GM12878 (cell line): ENCODE measurements at places on chromosomes 2 and 18. TPM values are rescaled to one million over a fixed set of nuclear protein-coding genes. Genes with fewer than 3 reads are reported as not detected.

DNA sequence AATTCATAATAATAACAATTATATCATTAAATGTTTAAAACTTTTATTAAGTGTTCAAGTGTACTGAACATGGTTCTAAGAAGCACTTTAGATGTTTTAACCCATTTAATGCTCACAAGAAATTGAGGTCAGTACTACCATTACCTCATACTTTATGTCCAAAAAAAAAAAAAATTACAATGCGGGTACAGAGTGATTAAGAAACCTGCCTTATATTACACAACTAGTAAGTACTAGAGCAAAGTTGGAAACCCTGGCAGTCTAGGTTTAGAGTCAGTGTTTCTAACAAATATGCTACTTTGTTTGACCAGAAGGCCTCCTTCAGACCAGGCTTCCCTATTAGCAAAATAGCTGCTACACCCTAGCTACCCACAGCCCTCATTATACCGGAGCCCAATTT is 28.5 kb downstream of the PLEKHM3 start:
- no peak for DNase-seq

DNA sequence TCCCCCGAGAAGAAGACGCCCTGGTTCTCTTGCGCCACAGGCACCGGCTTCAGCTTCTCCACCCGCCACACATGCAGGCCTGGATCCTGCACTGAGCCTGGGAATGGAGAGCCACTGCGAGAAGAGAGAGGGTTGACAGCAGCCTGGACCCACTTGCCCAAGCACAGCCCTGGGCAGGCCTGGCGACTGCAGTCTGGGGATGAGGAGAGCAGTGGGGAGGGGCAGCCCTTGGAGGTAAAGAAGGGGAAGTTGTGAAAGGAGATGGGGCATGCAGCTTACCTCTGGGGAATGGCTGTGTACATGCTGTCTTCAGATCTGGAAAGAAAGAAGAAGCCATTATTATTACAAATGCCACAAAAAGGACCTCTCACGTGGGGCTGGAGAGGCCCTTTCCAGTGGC is 8.3 kb downstream of the CAPG start:
- no peak for DNase-seq

GRCh38 chr2:119711352-119711751 is 32.4 kb downstream of the TMEM177 start:
- no peak for DNase-seq

The EHD3 gene
- 7.4 and 8.1 TPM in 2 replicates for polyA plus RNA-seq

DNA sequence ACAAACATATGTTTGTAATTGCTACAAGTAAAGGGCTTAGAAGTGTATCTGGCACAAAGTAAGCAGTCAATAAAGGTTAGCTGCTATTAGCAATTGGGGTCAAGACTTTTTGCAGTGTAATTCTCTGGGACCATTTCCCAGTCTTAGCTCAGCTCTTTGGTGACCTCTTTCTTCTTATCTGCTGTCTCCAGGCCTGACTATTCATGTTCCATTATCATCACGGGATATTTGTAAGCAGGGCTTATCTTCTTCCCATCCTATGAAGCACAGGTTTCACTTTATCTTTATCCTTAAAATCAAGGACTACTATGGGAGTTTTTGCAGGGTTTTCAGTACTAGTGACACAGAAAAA is 131.7 kb downstream of the DOCK10 start:
- no peak for DNase-seq

DNA sequence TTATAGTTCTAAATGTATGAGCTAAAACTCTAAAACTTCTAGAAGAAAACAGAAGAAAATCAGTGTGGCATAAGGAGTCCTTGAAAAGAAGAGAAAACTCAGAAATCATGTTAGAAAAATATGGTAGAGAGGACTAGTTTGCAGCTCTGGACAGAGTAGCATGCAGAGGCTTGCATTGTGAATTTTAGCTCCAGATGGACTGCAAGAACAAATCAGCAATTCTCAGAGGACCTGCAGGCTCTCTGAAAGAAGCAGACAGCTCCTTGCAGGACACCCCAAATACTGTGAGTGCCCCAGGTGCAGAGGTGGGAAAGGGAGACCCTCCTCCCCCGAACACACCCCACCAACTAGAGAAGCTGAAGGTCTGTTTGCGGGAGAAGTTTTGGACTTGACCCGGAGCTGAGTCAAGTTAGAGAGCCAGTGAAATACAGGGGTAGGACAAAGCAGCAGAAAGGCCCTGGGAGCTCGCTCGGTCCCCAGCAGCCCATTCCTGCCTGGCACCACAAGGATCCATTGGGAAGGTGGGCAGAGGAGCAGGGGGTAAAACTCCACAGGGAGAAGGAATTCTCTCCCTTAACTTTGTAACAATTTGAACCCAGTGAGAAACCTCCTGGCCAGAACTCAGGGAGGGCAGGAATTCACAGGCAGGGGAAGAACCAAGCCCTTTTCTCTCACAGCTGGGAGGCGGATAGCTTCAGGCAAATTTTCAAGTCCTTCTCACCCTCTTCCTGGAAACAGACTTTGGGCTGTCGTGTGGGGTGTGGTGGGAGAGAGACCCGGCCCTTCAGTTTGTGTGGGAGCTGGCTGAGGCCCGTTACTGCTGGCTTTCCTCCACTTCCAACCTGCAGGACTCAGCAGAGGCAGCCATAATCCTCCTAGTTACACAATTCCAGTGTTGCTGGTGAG is 216.2 kb upstream of the SLC35G4 start:
- DNase-seq, result no peak

DNA sequence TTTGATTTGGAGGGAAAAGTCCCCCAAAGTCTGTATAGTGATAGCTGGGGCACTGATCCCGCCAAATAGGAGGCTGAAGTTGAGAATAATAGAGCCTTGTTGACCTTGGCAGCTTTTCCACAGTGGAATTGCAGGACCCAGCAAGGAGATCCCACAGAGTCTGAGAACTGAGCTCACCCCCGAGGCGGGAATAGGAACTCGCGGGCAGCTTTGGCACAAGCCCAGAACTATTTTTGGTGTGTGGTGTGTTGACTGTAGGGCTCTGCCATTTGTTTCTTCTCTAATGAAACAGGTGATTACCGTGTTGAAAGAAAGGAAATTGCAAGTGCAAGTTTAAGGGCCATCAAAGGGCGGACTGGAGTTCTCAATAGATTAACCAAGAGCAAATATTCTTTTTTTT is 34.0 kb downstream of the SH3RF3 start:
- DNase-seq, result no peak

The LAMA3 gene
- 4.0 and 6.3 TPM in 2 replicates for polyA plus RNA-seq

The SCN3A gene
- not detected in 2 replicates for polyA plus RNA-seq

The NEU2 gene
- not detected in 2 replicates for polyA plus RNA-seq

GRCh38 chr2:735670-736218 is 58.5 kb upstream of the TMEM18 start:
- no peak for DNase-seq

- DNase-seq, result no peak
Measured at GRCh38 chr18:3830604-3831003, 380.6 kb downstream of the TGIF1 start.

The MOGAT1 gene
- polyA plus RNA-seq, result not detected in 2 replicates

The HAAO gene
- polyA plus RNA-seq, result 51.3 and 58.7 TPM in 2 replicates

DNA sequence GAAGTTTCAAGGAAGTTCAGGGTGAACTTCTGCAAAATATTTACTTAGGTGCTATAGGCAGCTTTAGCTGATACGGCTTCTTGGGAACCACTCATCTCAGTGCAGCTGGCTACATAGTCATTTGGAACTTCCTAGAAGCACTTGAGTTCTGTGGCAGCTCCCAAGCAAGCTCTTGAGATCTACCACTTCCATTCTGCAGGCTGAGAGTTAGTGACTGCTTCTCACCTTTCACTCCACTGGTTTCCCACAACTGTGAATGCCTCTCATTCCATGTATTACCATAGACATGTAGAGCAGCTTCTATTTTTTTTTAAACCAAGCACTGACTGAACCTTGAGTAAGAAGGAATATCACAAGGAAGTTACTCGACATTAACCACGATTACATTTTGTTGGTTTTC is 994.1 kb upstream of the ACVR2A start:
- no peak for DNase-seq

GRCh38 chr2:143422681-143423080 is 293.5 kb downstream of the ARHGAP15 start:
- no peak for DNase-seq

The KCNE4 gene
- polyA plus RNA-seq, result not detected in 2 replicates

The CD226 gene
- 22.7 and 23.5 TPM in 2 replicates for polyA plus RNA-seq

The ACKR3 gene
- 5.3 and 6.1 TPM in 2 replicates for polyA plus RNA-seq

The BMP10 gene
- not detected in 2 replicates for polyA plus RNA-seq

DNA sequence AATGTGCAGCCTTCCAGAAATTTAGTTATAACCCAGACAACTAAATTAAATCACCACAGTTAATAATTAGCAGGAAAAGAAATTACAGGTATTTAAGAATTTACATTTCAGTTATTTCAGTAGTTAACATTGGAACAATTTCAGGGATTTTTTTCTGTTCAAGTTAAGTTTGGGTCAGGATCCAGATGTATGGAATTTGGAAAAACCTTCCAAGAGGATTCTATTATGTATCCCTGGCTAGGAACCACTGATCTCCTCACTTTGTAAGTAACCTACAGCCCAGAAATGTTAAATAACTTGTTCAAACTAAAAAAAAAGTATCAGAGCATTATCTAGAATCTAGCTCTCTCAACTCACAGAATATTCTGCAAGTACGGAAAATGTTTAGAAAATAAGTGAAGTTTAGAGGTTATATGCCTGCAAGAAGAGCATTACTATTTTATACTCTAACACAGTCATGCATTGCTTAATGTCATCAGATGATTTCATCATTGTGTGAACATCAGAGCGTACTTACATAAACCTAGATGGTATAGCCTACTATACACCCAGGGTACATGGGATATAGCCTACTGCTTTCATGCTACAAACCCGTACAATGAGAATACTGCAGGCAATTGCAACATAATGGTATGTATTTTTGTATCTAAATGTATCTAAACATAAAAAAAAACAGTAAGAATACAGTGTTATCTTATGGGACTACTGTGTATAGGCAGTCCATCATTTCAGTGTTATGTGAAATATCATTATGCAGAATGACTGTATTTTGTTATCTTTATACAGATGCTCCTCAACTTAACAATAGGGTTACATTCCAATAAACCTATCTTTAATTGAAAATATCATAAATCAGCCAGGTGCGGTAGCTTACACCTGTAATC is 6.1 kb downstream of the NCKAP1 start:
- no peak for DNase-seq

The LRRTM4 gene
- not detected in 2 replicates for polyA plus RNA-seq

GRCh38 chr2:70733646-70734180 is 34.3 kb downstream of the ADD2 start:
- no peak for DNase-seq

- DNase-seq, result no peak
Measured at GRCh38 chr18:21305621-21306020, 63.6 kb downstream of the GREB1L start.

The GPR17 gene
- polyA plus RNA-seq, result not detected in 2 replicates

- no peak for DNase-seq
Measured at GRCh38 chr18:64203295-64203694, 54.4 kb upstream of the LINC00305 start.

DNA sequence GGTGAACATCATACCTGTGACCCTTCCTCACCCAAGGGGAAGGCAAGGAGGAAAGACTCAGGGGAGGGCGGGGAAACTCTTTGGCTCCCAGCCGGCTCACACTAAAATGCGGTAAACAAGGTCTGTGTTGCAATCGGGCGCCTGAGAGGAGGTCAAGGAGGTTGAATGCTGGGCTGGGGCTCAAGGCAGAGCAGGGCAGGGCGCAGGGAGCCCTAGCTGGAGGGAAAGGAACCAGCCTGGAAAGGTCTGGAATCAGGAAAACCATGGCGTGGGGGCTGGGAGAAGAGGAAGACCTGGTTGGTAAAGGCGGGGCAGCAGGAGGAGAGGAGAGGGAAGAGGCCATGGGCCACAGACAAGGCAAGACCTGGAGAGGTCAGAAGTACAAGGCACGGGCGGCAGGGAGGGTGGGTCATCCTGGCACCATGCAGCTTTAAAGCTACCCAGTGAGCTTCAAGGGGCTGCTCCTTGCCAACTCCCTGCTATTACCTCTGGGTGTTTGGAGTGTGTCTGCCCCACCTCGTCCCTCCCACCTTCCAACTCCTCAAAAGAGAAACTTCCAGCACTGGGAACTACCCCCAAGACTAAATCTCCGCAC is 4.8 kb upstream of the TMEM37 start:
- no peak for DNase-seq

The ZSCAN30 gene
- 9.1 and 10.0 TPM in 2 replicates for polyA plus RNA-seq

GRCh38 chr2:152335016-152335725 is at the start of gene FMNL2:
TSS of gene FMNL2 (plus strand) at chr2:152335174.
- peak; percentile 24 for DNase-seq

The SALL3 gene
- polyA plus RNA-seq, result 0.07 TPM in 1 of 2 replicates, not detected in the other

GRCh38 chr2:152942940-152943440 is 224.6 kb downstream of the ARL6IP6 start:
- DNase-seq, result no peak

DNA sequence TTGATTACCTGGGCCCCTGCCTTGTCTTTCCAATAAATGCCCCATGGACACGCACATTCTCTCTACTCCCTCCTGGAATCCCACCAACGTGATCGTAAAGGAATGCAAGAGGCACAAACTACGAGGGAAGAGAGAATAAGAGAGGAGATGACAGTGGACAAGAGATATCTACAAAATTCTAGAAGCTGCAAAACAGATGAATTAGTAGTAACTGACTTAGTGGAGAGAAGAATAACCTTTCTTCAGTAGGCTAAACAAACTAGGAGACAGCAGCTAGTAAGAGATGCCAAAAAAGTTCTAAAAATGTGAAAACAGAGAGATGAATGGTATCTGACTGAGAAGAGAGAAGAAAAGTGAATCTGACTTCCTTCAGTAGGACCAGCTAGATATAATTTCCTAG is 43.5 kb upstream of the MYCN start:
- no peak for DNase-seq

The STAM2 gene
- polyA plus RNA-seq, result 14.1 and 15.9 TPM in 2 replicates

DNA sequence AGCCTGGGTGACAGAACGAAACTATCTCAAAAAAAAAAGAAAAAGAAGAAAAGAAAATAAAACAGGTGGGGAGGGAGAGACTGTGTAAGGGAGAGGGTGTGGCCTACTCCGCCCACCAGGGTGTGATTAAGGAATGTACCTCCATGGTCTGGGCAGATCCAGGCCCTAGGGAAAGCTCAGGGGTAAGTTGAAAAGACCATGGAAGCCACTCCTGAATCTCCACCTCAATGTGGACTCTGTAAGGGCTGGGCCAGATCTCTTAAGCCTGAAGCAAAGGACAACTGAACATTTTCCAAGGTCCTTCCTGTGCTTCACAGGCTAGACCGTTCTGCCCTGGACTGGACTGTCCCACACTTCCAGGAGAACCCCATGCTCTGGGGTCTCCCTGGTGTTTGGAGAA is 9.7 kb upstream of the ATG16L1 start:
- no peak for DNase-seq

- DNase-seq, result no peak
Measured at GRCh38 chr2:140759426-140760156, 1371.2 kb downstream of the LRP1B start.

GRCh38 chr2:234172066-234172465 is 121.6 kb downstream of the SPP2 start:
- DNase-seq, result no peak

DNA sequence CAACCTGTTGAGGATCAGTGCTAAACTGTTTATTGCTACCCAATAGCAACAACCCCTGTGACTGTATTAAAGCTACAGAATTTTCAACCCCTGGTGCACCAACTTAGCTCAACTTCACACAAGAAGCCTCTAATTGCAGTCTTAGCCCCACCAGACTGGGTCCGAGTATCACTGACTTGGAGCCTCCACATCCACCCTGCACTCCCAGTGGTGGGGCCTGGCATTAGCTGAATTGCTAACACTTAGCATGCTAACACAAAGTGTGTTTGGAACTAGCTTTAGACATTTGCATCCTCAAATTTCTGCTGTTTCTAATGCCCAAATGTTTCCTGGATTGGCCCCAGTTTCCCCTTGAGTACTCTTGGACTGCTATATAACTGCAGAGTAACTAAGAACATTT is 298.6 kb downstream of the AGPS start:
- DNase-seq, result no peak
